K562 (cell line): ENCODE measurements at places on chromosomes 3 and 15.

GRCh38 chr15:41978534-41978933 lies 6.2 kb upstream of the EHD4 start:
- no peak for DNase-seq

GRCh38 chr3:194287374-194287773 lies 63.8 kb downstream of the CPN2 start:
- no peak for DNase-seq

DNA sequence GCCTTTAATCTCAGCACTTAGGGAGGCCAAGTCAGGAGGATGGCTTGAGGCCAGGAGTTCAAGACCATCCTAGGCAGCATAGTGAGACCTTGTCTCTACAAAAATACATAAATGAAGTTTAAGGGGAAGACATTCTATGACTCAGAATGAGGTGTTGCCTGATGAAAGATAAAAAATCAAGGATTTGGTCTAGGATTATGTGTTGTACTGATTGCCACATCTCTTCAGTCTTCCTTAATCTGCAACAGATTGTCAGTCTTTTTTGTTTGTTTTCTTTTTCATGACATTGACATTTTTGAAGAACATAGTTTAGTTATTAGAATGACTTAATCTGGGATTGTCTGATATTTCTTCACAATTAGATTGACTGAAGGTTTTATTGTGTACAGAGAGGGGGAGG lies 26.3 kb upstream of the DPPA4 start:
- DNase-seq = no peak

DNA sequence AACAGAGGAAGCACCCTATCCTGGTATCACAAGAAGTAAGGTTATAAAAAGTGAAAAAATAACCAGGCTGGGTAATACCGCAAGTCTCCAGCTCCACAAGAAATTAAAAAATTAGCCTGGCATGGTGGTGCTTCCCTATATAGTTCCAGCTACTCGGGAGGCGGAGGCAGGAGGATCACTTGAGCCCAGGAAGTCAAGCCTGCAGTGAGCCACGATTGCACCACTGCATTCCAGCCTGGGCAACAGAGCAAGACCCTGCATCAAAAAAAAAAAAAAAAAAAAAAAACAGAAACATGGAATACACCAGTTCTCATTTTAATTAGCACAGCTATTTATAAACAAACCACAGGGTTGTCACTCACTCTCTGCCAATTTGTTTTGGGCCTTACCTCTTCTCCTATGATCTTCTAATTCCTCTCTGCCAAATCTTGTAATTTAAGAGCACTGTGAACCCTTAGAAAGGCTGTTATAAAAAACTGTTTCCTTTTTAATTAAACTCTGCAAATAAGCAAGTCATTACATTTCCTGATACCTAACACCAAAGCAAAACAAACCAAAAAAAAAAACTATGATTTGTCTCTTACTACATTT lies 22.6 kb downstream of the DCUN1D1 start:
- DNase-seq = no peak

- DNase-seq = no peak
Measured at GRCh38 chr3:2771193-2771592, 339.0 kb downstream of the IL5RA start.

DNA sequence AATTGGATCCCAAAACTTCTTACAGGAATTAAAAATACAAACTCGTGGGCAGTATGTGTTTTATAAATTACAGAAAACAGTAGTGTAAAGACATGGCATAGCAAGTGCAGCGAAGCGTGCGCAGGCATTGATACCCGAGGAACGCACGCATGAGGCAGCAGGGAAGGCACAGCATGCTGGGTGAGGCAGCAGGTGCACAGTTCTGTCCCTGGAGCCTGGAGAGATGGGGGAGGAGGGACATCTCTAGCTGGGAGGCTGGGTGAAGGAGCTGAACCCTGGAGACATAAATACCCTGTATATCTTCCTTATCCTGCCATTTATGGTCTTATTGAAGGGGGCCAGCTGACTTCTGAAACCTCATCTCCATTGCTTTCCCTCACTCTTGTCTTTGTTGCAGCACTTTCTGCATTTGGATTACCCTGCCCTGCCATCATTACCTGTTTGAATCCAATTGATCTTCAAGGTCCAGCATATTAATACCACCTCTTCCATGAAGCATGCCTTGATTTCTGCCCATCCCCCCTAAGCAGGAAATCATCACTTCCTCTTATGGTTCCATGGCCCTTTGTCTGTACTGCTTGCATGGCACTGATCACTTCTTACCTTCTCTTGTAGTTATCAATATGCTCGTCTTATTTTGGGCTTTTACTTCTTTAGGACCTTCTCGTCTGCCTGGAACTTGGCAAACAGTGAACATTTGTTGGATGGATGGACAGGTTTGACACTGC lies 20.5 kb downstream of the LPP start:
- DNase-seq = no peak

DNA sequence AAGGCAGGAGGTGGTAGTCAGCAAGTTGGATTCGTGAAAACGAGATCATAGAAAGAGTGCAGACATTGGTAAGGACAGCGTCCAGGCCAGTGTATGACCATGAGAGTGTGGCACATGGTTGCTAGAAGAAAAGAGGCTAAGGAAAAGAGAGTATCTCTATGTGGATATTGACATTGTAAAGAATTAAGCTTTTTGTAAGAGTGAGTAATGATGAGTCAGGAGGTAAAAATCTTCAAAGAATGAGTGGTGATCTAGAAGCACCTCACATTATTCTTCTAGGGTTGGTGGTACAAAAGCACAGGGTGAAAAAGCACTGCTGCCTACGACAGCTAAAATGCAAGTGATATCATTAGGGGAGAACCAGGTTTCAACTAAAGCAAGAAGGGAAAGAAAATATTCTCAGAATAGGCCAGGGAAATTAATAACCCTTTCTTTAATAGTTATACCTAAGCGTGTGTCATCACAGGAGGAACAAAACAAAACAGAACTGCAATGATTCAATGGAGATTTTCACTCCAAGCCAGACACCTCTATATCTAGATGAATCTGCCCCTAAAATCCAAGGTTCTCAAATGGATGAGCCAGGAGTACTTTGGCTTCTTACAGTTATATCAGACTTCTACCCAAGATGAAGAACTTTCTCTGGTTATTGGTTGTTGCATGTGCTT lies 884.7 kb downstream of the NAALADL2 start:
- no peak for DNase-seq

- DNase-seq = peak; percentile 89
Measured at GRCh38 chr3:15148614-15149013, 49.7 kb upstream of the RBSN start.

- no peak for DNase-seq
Measured at GRCh38 chr3:186831798-186832197, 10.7 kb upstream of the ADIPOQ start.
